ENCODE measurements at places on chromosomes 6 and 20.

- DNase-seq, result no peak
Observed at GRCh38 chr6:14676064-14676463, 558.5 kb downstream of the CD83 start.

DNA sequence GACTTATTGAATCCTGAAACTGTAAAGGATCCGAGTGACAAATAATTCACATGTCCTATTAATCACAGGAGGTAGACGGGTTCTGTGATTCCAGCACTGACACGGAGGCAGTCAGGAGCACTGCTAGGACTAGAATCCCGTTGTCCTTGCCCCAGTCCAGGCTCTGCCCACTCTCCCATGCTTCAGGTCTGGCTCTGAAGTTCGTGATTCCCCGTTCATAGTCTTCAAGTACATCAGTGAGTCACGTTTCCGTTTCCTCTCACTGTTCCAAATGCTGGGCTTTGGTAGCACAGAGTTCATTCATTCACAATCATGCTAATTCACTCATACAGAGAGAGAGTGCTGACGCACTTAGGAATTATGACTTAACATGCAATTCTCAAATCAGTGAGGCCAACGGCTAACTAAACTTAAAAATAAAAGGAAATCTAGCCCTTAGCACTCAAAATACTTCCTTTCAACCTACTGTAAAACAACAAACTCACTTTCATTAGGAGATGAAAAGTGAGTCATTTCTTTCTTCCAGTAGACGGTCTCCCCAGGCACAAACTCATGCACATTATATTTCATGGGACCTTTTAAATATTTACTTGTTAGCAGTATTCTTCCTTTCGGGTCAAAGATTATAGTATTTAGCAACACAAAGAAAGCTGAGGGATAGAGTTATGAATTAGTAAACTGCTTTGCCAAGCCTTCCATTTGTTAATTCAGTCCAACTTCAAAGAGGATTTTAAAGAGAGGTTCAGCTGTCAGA, 94.0 kb upstream of the NHSL1 start:
- peak; percentile 90 for DNase-seq

DNA sequence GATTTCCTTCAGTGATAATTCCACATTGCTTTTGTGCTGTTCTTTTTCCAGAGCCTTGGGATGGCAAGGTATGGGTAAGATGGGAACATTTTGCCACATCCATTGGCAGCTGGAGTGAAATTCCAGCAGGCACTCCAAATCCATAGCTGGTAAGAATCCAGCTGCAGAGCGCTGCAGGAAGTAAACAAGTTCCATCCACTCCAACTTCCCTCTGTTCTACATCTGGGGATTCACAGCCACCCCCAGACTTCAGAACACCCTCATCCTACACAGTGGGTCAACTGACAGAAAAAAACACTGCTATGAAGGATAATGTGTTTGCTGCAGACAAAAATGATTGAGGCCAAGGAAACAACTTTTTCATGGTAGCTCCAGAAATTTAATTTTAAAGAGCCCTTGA, 747.8 kb downstream of the MAFB start:
- no peak for DNase-seq

- DNase-seq, result no peak
Observed at GRCh38 chr6:41504466-41505121, 41.6 kb upstream of the FOXP4 start.

- no peak for DNase-seq
Observed at GRCh38 chr6:31578184-31579118, 3.1 kb downstream of the TNF start.

- no peak for DNase-seq
Observed at GRCh38 chr20:23702021-23702420, 13.2 kb upstream of the CST4 start.

DNA sequence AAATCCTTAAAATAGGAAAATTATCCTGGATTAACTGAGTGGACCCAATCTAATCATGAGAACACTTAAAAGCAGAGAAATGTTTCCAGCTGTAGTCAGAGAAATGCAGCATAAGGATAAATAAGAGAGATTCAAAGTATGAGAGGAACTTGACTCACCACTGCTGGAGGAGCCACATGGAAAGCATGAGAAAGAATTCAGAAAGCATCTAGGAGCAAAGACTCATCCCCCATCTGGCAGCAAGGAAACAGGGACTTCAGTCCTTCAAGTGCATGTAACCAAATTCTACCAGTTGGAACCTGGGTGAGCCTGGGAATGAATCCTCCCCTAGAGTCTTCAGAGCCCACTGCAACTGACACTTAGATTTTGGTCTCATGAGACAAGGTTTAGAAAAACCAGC, 33.7 kb downstream of the RNF146 start:
- peak; percentile 76 for DNase-seq
